ENCODE measurements at places on chromosomes 13 and 19.

DNA sequence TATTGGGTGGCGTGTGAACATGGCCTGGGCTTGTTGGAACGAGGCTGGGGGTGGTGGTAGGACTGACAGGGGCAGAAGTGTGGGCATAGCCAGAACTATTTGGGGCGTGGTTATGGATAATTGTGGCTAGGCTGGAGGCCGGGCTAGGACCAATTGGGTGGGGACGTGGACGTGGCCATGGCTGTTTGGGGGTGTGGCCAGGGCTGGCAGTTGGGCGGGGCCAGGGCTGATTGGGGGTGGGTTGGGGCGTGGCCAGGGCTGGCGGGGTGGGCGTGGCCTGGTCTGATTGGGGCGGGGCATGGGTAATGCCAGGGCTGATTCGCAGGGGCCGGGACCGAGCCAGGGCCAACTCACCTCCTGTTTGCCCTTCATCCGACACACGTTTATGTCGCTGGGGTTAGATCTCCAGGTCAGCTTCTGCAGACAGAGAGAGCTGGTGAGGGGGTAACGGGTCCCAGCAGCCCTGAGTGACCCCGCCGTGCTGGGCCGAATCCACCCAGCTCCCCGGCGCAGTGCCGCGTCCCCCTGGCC is 2.8 kb downstream of the SEMA6B start:
- no peak for DNase-seq

DNA sequence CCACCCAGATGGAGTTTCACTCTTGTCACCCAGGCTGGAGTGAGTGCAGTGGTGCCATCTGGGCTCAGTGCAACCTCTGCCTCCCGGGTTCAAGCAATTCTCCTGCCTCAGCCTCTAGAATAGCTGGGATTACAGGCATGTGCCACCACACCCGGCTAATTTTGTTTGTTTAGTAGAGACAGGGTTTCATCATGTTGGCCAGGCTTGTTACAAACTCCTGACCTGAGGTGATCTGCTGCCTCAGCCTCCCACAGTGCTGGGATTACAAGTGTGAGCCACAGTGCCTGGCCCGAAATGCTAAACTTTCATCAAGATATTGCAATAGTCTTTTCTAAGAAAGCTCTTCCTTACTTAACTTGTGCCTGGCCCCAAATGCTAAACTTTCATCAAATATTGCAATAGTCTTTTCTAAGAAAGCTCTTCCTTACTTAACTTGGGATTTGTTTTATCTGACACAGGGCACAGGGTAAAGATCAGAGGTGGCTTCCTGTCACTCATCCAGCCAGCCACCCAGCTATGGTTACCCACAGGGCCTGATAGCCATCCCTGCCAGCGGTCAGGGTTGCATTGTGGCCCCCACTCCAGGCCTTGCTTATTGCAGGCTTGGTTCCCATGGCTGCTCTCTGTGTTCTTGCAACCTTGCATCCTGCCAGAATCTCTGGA is 352.3 kb upstream of the TMTC4 start:
- DNase-seq: no peak

DNA sequence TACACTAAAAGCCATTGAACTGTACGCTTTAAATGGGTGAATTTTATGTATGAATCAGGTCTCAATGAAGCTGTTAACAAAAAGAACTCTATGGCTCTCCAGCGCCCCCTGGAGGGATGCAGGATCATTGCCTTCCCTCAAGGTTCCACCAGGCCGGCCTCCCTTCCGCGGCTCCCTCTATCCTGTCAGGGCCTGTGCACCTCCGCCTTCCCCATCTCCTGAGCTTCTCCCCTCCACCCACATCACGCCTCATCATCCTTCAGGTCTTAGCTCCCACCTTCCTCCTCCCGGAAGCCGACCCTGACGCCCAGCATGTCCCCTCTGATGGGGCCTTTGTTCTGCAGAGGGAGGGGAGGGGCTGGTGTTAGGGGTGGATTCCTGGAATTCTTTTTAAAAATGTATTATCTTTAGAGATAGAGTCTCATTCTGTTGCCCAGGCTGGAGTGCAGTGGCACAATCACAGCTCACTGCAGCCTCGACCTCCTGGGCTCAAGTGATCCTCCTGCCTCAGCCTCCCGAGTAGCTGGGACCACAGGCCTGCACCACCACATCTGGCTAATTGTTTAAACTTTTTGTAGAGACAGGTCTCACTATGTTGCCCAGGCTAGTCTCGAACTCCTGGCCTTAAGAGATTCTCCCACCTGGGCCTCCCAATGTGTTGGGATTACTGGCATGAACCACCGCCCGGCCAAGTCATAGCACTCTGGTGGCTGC is 27.7 kb downstream of the MEIS3 start:
- peak; percentile 37 for DNase-seq

DNA sequence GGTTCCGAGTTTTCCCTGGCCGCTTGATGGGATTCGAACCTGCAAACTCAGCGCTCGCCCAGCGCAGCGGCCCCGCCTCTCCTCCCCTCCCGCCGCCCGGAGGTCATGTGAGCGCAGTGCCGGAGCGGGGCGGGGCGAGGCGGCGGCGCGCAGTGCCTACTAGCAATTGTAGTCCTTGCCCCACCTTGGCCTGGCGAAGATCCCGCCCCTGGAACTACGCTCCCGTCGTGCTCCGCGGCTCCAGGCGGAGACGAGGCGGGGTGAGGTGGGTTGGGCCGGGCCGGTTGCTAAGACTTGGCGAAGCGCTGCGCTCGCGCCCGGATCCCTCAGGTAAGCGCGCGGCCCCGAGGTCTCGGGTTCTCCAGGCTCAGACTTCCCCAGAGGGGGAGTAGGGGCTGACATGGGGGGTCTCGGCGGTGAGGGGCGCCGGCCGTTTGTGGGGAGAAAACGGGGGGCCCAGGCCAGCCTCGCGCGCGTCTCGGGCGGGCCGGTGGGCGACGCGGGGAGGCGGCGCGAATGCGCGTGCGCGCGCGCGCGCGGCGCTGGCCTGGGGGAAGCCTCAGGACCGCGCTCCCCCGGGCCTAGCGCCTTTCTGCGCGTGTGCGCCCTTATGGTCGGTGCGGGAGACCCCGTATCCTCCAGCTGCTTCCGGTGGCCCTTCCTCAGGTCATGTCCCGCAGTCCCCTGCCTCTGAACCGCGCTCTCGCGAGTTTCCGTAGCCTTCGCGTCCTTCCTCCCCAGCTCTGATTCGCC is at the start of the genes ADAT3 and SCAMP4:
Gene ADAT3, plus strand, starts transcription at position 290 of the 753 bp plus-strand sequence. CDS start 6,649 bp downstream, outside the sequence.
Gene SCAMP4, plus strand, starts transcription at position 290 of the 753 bp plus-strand sequence. CDS start 9,621 bp downstream, outside the sequence.
- DNase-seq: peak; percentile 86

DNA sequence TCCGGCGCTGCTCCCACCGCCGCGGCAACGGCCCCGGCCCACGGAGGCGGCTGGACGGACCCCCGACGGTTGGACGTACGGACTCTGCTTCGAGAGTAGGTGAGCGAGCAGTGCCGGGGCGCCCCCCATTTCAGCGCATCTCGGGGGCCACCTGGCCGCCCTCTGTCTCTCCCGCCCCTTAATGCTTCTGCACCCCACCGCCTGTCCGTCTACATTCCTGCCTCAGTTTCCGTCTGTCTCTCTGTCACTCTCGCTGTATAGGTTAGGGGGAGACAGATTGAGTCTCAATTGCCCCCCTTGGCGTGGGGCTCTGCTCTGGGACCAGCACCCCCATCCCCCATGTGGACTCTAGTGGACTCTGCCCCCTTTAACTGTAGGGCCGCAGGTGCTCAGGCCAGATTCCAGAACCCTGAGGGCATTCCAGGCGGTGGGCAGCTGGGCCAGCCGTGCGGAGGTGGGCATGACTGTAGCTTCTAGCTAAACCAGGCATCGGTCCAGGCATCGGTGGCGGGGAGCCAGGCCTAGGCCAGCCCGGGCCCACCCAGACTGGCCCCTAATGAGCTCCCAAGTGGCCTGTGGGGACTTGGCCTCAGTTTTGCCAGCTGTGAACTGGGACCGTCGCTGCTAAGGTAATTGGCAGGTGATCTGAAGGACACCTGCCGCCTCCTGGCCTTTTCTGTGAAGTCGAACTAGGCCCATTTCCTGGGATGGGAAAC is 373 bp downstream of the TNFAIP8L1 start:
- DNase-seq: no peak

DNA sequence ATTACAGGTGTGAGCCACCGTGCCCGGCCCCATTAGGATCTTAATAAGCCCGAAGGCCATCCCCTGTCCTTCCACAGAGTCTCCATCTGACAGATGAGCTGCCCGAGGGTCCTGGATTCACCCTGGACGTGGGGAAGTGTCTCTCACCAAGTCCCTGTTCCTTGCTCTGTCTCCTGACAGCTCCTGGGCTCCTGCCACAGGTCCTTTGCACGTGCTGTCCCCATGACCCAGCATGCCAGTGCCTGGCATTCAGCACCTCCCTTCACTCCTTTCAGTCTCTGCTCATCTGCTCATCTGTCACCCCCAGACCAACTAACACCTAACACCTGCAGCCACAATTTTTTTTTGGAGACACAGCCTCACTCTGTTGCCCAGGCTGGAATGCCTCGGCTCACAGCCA is 14.5 kb downstream of the CERS1 start:
- no peak for DNase-seq

DNA sequence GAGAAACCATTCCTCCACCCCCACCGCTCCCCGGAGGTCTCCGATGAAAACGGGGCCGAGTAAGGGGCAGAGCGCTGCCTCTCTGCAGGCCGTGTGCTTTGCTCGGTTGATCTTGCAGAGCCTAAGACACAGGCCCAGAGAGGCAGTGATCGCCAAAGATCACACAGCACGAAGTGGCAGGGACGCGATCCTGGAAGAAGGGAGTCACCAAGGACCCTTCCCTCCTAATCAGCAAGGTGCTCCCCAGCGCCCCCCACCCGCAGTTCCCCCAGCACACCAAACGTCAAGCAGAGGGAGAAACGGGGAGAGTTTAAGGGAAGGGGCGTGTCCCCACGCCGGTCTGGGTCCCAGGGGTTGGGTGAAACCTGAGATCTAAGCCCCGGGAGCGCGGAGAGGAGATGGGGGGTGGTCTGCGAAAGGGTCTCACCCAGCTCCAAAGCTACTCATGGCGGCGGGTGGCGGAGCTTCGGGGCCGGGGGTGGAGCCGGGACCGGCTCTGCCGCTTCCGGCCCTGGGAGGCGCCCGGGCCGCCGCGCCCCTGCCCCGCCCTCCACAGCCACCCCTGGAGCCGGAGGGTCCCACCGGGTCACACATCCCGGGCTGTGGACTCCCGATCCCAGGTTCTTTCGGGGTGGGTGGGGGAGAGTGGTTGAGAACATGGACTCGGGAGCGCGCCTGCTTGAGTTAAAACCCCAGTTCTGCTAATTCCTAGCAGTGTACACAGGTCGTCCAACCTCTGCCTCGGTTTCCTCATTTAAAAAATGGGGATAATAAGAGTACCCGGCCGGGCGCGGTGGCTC is at the start of gene EML2:
Gene EML2, minus strand, starts transcription at position 468 of the 800 bp plus-strand sequence. Its CDS starts 21 bp downstream, at position 447.
- DNase-seq: no peak

DNA sequence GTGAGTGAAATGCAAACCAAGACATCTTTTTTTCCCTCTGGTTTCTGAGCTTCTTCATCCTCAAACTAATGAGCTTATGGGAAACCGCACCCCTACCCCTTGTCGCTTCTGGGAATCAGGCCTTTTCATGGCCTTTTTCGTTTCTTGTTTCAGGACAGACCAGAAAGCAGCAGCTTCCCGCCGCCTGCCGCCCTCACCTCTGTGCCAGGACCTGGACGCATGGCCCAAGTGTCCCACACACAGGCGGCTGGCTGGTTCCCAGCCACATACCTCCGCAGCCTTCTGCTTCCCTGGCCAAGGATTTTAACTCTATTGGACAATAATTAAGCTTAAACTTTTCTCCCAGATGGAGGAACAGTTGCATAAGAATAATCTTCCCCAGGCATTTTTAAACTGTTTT is 114.1 kb upstream of the SLITRK1 start:
- no peak for DNase-seq

GRCh38 chr13:69935043-69935442 is 172.6 kb upstream of the ATXN8OS start:
- no peak for DNase-seq

- no peak for DNase-seq
Observed at GRCh38 chr19:33712268-33712667, 84.4 kb upstream of the KCTD15 start.

DNA sequence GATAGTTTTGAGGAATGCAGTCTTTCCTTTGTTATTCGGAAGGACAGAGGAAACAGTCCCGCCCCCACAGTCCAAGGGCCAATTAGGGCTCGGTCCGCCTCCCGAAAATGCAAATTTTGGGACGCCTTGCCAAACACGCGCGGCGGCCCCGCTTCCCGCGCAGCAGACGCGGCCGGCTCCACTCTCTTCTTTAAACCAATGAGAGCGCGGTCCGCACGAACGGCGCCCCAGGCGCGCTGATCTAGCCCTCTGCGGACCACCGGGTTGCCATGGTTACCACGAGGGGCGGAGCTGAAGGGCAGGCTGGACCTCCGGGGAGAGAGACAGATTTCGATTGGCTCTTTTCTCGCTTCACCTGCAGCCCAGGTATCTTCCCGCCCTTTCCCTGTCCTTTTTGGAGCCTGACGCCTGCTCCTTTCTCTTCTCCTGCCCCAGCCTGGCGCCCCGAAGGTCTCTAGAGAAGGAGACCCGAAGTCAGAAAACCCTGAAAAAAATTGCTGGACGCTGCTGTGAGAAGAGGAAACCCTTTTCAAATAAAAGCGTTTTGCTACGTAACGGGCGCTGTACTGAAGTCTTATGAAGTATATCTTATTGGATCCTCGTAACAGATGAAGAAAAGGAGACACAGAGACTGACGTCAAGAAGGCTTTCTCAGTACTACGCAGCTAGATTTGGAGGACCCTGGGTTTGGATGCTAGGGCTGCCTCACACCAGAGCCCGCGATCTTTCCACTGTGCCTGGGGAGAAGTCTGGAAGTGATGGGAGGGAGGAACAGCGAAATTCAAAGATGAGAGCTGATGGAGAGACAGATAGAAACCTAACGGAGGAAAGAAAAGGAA is 2.0 kb downstream of the PTH2 start:
- no peak for DNase-seq

- DNase-seq: no peak
Observed at GRCh38 chr13:98495627-98496478, 81.1 kb downstream of the STK24 start.

GRCh38 chr19:41537789-41538188 is 38.2 kb upstream of the CEACAM21 start:
- DNase-seq: no peak

DNA sequence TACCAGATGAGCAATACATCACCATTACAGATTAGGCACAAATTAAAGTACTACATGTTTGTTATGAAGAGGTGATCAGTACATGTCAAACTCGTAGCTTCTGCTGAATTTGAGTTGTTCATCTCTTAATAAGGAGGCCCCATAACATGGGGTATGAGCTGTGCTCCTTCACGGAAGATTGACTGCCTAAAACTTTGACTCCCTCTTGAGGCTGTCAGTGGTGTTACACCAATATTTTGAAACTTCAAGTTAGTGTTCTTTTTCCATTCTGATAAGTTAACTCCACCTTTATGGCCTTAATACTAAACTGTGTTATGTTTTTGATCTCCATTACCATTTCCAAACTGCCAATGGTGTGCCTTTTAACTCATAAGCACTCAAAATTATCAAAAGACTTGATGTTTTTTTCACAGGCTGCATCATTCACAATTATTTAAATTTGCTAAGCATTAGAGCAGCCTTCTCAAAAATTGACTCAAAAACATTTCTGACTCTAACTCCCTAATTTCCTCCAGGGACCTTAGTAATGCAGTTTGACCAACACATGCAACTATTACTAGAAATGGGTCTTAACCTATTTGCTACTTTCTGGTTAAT is 1591.5 kb downstream of the PCDH9 start:
- no peak for DNase-seq

DNA sequence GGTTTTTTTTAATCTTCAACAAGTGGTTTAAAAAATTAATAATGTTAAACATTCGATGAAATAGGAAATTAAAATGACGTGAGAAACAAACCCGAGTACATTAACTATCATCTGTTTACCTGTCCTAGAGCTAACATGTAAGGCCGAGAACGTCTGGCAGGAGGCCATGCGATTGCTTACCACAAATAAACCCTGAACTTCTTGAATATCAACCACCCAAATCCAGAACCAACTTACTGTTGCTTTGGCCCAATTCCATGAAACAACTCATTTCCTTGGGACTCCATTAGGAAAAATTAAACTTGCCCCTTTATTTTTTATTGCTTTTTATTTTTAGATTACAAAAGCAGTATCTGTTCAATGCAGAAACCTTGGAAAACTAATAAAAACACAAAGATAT is 228.9 kb upstream of the IRS2 start:
- DNase-seq: no peak
